Myocyte (in vitro differentiated cells): ENCODE measurements at places on chromosomes 3 and 15. TPM values are rescaled to one million over a fixed set of nuclear protein-coding genes. Genes with fewer than 3 reads are reported as not detected.

The CCDC54 gene
- not detected in 2 replicates for total RNA-seq

The TRAT1 gene
- total RNA-seq: not detected in 2 replicates

The IP6K2 gene
- total RNA-seq: 53.1 and 55.0 TPM in 2 replicates

The CSTA gene
- total RNA-seq: 0.37 TPM in 1 of 2 replicates, not detected in the other

The CCR9 gene
- not detected in 2 replicates for total RNA-seq

The SPTSSB gene
- not detected in 2 replicates for total RNA-seq

The NLGN1 gene
- total RNA-seq: 0.62 TPM in 1 of 2 replicates, not detected in the other

The FURIN gene
- total RNA-seq: 38.5 and 42.1 TPM in 2 replicates

GRCh38 chr3:40725031-40725430, 200.3 kb downstream of the ZNF621 start:
- DNase-seq: no peak

- no peak for DNase-seq
Observed at GRCh38 chr15:37801529-37801928, 132.9 kb upstream of the TMCO5A start.

DNA sequence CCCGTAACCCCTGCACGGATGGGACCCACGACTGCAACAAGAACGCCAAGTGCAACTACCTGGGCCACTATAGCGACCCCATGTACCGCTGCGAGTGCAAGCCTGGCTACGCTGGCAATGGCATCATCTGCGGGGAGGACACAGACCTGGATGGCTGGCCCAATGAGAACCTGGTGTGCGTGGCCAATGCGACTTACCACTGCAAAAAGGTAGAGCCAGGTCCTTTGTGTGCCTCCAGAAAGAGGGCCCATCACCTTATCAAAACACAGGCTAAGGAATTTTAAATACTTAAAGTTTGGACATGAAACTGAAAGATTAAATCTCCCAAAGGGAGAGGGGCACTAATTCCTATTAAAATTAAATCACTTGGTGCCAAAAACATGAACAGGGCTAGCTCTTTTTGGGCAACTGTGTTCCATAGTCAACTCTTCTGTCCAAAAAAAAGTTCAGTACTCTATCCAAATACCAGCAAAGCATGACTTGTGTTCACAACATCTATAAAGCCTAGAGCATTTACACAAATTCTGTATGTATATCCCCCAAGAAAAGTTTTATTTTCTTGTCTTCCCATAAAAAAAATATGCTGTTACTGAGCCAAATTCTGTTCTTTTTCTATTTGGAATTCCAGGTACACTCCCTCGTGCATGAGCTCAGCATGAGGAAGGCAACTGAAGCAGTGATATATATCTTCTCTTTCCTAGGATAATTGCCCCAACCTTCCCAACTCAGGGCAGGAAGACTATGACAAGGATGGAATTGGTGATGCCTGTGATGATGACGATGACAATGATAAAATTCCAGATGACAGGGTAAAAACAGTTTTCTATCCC, 9.2 kb downstream of the THBS1 start:
- DNase-seq: peak; percentile 52

DNA sequence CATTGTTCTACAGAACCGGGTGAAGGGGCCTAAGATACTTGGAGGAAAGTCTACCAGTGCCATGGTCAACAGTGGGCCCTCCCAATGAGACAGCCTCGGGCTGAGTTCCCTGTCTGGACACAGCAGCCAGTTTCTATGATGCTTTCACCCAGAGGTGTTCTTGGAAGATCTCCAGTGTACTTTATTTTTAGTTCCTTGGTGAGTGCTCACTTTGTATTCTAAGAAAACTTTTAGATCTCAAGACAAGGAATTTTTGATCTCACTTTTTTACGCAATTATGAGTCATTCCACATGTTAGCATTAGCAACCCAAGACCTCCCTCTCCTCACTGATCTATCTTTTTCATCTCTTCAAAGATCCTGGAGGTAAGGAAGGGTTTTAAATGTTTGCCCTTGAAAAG, 287.7 kb downstream of the RORA start:
- no peak for DNase-seq

DNA sequence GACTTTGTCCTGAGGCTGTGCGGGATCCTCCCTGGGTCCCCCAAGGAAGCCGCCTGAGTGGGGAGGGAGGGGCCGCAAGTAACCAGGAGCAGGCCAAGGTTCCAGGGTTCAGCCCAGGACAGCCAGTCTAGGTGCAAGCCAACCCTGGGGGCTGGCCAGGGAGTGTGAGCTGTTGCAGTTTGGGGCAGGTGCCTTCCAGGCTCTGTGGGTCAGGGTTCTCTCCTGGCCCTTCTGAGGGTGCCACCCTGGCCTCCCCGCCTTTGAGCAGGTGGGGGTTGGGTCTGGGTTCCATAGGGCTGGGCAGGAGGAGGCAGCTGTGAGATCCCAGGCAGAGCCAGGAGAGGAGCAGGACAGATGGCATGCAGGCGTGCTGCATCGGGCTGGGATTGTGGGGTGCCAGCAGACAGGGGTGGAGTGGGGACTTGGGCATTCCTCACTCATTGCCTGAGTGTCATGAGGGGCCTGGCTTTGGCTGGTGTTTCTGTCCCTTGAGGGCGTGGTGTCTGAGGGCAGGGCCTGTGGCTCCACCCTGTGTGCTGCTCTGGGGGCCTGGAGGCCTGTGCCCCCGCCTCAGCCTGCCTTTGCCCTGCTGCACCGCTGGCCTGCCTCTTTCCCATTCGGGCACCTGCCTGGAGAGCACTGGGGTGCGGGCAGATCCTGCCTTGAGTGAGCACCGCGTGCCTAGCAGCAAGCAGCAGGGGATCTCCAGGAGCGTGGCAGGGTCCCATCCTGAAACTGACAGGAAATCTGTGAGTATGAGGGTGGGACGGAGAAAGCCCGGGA, 18.4 kb downstream of the KLF13 start:
- DNase-seq: peak; percentile 92

- DNase-seq: no peak
Observed at GRCh38 chr15:26662283-26662682, 110.6 kb downstream of the GABRB3 start.

GRCh38 chr3:59469948-59470723, 420.3 kb upstream of the CFAP20DC start:
- DNase-seq: no peak

- DNase-seq: no peak
Observed at GRCh38 chr15:60204131-60204885, 193.5 kb downstream of the ANXA2 start.

DNA sequence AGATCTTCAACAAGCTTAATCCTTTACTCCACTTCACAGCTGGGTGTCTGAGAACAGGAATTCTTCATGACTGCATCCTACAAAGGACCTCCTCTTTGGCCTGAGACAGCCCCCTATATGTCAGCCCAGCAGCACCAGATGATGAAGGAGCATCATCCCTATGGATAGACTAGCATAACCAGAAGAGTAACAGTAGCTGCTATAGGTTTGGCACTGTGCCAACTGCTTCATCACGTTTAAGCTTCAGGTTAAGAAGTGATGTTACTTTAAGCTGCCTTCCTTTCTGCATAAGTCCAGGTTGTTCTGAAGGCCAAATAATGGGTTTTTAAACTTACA, 50.6 kb downstream of the CMSS1 start:
- no peak for DNase-seq
